ENCODE measurements at places on chromosomes 7 and 10.
A peak's percentile ranks its signal among the peaks of the same experiment; 100 is the strongest.

DNA sequence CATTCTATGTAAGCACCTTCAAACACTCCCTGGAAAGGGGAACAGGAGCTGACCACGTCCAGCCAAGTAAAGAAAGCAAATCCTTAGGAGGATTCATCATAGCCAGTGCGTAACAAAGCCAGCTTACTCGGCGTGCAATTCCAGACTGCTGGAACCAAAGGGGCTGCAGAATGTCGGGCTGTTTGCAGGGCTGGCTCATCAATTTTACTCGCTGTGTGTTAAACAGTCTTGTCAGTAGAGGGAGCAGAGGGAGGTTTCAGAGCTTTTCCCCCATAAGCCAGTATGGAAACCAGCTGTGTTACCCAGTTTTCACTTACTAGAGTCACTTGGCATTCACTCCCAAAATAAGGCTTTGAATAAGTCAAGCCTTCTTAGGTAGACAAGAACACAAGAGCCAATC, 127.1 kb downstream of the KMT2E start:
- no peak for DNase-seq

GRCh38 chr10:74255214-74255613, 104.2 kb downstream of the ADK start:
- no peak for DNase-seq

GRCh38 chr7:91287371-91288084, 23.3 kb downstream of the FZD1 start:
- no peak for DNase-seq

- no peak for DNase-seq
These were observed 85.5 kb downstream of the TBXAS1 start for GRCh38 chr7:139914306-139915267.

DNA sequence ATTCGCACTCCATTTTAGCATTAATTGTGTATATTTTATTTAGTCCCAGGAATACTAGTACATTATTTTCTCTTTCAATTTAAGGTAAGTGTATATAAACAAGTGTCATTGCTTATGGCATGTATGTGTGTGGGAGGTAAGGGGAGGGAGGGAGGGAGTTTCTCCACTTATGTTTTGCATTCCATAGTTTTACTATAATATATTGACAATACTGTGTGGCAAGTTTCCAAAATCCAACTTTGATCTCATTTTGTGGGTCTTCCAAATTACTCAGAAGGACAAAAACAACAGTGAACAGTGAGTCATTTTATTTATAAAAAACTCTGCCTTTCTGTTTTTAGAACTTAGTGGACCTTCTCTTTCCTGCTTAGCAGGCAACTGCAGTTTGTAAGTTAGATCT, 102.3 kb upstream of the SEMA3E start:
- DNase-seq = no peak

DNA sequence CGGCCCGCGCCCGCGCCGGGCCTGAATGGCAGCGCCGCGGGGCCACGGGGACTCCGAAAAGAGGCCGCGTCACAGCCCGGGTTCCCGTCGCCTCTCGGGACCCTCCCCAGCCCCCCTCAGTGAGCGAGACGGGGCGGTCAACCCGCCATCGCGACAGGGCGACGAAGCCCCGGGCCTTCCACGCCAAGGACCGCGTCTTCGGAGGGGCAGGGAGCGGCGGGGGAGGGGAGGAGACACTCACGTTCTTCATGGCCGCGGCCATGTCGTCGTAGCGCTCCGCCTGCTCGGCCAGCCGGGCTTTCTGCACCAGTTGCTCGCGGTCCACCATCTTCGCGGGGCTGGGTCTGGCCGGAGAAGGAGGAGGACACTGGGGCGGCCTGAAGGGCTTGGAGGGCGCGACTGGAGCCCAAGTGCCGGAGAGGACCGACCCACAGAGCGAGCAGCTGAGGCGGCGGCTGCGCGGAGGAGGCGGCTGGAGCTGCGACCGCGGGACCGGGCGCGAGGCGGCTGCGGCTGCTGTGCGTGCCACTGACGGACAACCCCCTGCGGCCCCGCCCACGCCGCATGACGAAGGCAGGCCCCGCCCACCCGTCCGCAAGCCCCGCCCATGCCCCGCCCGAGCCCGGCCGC, at the start of gene YWHAG:
TSS of gene YWHAG (minus strand) at position 511 of the 630 bp plus-strand sequence. CDS start at position 328, 183 bp downstream.
- peak; percentile 61 for DNase-seq

- DNase-seq = no peak
These were observed 72.8 kb downstream of the BICC1 start for GRCh38 chr10:58585435-58585834.

GRCh38 chr7:25314094-25314730, 85.9 kb upstream of the NPVF start:
- no peak for DNase-seq

GRCh38 chr7:82534684-82535083, 91.1 kb upstream of the CACNA2D1 start:
- DNase-seq = no peak

GRCh38 chr7:91345449-91345848, 81.2 kb downstream of the FZD1 start:
- DNase-seq = no peak

- DNase-seq = no peak
These were observed 313.4 kb upstream of the C7orf33 start for GRCh38 chr7:148277042-148277660.

DNA sequence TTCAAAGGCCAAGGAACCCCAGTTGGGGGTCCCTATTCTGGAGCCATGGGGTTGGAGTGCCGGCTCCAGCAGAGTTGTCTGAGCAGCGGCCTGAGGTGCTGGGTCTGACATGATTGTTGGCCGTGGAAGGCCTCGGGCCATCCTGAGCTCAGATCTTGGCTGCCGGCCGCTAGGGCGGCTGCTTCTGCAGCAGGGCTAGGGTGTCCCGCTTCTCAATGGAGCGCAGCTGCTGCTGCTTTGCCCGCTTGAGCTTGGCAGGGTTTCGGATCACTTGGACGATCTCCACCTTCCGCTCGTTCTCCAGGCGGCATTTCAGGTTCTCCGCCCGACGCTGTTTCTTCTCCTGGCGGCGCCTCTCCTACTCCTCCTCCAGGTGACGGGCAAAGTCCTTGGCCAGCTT, 171.1 kb downstream of the HIBADH start:
- no peak for DNase-seq

DNA sequence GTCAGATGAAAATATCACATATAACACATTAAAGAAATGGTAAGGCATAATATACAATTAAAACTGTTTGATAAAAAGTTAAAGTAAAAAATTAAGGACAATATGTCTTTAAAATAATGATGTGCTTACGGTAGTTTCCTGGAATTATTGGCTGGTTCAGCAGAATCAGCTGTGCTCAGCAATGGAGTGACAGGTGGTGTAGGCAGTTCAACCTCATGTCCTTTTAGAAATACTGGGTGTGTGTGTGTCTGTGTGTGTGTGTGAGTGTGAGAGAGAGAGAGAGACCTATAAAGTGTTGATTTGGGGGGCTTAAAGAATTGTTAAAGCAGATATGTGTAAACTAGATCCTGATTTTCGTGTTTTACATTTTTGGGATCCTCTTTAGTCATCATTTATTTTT, 141.2 kb downstream of the ADAM22 start:
- DNase-seq = no peak

DNA sequence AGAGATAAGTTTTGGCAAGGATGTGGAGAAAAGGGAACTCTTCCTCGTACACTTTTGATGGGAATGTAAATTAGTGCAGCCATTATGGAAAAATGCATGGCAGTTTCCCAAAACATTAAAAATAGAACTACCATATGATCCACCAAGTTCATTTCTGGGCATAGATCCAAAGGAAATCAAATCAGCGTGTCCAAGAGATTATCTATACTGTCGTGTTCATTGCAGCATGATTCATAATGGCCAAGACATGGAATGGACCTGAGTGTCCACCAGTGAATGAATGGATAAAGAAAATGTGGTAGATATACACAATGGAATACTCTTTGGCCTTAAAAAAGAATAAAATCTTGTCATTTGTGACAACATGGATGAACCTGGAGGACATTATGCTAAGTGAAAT, 70.3 kb upstream of the RSU1 start:
- no peak for DNase-seq

- DNase-seq = no peak
These were observed 3.5 kb upstream of the SLC35B4 start for GRCh38 chr7:134320201-134320600.

- DNase-seq = no peak
These were observed 182.1 kb downstream of the EVX1 start for GRCh38 chr7:27424749-27425148.

DNA sequence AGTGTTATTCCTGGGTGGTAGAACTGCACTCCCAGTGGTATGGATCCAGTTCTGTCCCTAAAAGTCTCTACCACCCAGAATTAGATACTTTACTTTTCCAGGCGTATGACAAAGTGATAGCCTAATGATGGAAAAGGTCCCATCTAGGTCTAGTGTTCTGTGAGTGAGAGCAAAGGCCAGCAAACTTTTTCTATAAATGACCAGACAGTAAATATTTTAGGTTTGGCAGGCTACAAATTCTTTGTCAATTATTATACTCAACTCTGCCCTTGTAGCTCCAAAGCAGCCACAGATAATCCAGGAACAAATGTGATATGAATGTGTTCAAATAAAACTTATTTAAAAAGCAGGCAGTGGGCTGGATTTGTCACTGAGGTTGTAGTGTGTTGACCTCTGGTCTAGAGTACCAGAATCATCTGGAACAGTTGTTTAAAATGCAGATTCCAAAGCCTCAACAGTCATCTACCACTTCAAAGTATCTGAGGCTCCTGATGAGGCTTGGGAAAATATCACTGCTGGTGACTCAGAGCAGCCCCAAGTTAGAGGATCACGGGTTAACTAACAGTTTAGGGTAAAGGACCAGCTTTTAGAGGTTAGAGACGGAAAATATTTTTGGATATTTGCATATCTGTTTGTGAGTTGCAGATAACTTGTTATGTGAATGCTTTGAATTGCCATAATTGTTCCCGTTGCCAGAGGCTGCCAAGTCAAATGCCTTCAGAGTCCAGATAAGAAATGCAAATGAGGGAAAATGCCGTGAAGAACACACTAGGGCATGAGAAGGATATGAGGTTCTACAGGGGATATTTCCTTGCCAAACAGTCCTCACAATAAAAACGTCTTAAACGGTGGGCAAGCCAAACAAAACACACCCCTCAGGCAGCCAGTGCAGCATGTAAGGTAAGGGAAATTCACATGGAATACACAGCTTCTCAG, 19.4 kb downstream of the NRAP start:
- DNase-seq = no peak

DNA sequence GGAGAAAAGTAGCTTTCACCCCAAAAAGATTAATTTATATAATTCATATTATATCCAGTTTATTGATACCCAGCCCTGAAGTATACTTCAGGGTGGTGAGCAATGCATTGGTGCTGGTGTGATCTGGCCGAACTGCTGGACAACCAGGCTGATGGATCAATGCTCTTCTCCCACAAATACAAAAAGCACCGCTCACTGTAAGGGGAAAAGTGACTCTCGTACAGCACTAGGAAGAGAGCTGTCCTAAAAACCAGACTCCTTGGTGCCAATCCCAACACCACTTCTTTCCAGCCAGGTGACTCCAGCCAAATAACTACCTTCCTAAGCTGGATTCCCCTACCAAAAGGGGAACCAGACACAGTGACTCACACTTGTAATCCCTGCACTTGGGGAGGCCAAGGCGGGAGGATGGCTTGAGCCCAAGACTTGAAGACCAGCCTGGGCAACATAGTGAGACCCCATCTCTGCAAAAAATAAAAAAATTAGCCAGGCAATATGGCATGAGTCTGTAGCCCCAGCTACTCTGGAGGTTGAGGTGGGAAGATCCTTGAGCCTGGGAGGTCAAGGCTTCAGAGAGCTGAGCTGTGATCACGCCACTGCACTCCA, 13.1 kb upstream of the TNPO3 start:
- no peak for DNase-seq

GRCh38 chr7:37714606-37715005, 31.0 kb downstream of the GPR141 start:
- no peak for DNase-seq

- DNase-seq = no peak
These were observed 7.1 kb downstream of the BAG3 start for GRCh38 chr10:119658274-119658673.

DNA sequence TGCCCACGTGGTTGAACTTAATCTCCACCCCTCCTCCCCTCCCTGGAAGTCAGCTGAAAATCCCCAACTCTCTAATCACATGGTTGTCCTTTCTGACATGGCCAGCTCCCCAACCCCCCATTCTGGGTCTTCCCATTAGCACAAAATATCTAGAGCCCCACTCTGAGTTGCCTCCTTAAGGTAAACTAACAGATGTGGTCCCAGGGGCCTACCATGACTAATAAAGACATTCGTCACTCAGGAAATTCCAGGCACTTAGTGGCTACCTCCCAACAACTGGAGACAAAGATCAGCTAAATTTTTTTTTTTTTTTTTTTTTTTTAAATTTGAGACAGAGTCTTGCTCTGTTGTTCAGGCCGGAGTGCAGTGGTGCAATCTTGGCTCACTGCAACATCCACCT, 21.1 kb downstream of the CCDC126 start:
- no peak for DNase-seq

- DNase-seq = no peak
These were observed 275.9 kb upstream of the NFE2L3 start for GRCh38 chr7:25876092-25876491.

GRCh38 chr7:142594078-142594477, 155.2 kb upstream of the PRSS1 start:
- no peak for DNase-seq

GRCh38 chr7:108000875-108001763, 1.8 kb downstream of the LAMB1 start:
- peak; percentile 10 for DNase-seq

DNA sequence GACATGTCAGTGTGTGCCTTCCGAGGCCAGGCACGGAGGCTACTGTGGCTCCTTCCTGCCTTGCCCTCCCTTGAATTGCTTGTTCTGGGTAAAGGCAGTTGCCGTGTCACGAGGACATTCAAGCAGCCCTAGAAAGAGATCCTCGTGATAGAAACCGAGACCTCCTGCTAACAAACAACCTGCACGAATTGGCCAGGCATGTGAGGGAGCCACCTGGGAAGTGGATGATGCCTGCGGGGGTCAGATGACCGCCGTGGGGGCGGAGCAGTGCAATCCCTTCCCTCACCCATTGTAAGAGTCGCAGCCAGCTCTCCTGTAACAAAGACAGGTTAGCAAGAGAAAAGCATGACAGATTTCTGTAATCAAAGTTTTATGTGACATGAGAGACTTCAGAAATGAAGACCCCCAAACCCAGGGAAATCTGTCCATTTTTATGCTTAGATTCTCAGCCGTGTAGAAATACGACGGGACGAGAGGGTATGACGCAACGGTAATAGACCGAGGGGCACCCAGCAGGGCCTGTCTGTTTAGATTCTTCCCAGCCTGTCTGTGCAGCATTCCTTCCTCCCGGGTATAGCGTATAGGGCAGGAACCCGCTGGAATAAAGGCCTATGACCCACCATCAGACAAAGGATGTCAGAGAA, 241.7 kb downstream of the GATA3 start:
- DNase-seq = no peak

Measured in cortex of kidney (tissue), 1 donor.